A172 (cell line): ENCODE measurements at places on chromosomes 12 and 14.
A peak's percentile ranks its signal among the peaks of the same experiment; 100 is the strongest.

- DNase-seq = peak; percentile 84
Measured at GRCh38 chr12:25997201-25997963, 38.9 kb downstream of the RASSF8 start.

DNA sequence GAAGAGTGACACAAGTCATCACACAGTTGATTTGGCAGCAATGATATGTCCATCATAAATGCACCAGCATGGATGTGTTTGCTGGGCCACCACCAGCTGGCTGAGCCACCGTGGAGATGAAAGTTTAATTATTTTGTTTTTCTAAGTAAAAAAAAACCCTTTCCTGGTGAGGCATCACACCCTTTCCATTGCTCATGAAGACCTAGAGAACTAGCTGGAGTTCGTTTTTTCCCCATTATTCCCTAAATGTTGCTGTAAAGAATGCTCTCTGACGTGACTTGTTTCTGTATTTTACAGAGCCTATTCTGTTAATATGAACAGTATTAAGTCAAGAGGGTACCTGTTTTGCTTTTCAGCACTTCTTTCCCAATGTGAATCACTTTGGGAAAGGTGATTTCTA, 257.9 kb downstream of the MSRB3 start:
- peak; percentile 9 for DNase-seq

GRCh38 chr12:38586789-38587188, 270.2 kb downstream of the ALG10B start:
- peak; percentile 27 for DNase-seq

DNA sequence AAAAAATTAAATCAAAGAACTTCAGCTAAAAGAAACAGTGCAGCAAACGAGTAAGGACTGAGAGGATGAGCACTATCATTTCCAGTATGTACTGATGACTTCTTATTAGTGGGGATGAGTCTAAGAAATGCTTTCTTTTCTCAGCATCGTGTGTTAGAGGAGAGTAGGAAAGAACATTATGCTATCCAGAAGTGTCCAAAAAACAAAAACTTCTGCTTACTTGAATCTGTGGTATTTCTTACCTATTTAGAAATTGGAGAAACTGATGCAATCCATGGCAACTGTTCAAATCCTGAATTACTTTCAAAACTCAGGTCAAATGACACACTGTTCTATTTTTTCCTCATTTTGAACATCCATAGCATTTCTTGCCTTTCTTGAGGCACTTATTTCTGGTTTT, 23.7 kb downstream of the ABCD2 start:
- no peak for DNase-seq

DNA sequence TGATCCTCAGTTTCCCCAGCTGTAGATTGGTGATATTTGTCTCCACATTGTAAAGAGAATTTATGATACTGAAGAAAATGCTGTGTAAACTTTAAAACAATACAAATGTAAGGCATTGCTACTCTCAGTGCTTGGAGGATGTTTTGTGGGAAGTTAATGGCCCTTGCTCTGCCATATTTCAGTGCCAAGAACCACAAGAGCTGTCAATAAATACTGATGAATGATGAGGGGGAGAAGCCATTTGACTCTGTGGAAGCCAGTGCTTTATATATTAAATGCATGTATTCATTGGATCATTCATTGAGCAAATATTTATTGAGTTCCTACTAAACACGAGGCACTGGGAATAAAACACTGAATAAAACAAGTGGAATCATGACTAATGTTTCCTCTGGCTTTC, 30.8 kb downstream of the CACNA1C start:
- DNase-seq = no peak

GRCh38 chr12:42192686-42193085, 45.4 kb downstream of the YAF2 start:
- DNase-seq = no peak

DNA sequence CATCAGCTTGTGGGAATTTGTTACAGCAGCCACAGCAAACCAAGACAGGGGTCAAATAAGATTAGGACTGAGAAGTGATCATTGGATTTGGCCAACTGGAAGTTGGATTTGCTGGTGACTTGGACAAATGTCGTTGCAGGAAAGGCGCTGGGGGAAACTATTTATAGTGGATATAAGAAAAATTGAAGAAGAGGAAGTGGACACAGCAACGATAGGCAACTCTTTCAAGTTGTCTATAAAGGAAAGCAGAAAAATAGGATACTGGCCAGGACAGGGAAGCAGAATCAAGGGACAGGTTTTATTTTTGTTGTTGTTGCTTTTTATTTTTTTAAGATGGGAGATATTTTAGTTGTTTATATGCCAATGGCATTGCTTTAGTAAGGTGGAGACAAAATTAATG, 56.2 kb upstream of the RTRAF start:
- no peak for DNase-seq

DNA sequence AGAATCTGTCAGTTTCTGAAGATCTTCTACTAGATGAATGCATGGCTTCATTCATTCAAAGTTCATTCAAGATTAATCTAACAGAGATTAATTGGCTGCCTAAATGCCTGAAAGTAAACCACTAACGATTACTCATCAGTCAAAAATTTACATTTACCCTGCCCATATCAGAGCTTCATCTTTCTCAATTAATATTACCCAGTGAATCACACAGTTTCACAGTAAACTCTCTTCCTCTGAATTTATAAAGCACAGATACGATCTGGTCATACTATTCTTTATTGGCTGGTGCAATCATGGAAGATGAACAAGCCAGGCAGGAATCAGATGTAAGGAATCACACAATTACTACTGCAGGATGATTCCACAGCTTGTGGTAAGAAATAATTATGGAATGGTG, 377.7 kb downstream of the SLC16A7 start:
- peak; percentile 86 for DNase-seq

DNA sequence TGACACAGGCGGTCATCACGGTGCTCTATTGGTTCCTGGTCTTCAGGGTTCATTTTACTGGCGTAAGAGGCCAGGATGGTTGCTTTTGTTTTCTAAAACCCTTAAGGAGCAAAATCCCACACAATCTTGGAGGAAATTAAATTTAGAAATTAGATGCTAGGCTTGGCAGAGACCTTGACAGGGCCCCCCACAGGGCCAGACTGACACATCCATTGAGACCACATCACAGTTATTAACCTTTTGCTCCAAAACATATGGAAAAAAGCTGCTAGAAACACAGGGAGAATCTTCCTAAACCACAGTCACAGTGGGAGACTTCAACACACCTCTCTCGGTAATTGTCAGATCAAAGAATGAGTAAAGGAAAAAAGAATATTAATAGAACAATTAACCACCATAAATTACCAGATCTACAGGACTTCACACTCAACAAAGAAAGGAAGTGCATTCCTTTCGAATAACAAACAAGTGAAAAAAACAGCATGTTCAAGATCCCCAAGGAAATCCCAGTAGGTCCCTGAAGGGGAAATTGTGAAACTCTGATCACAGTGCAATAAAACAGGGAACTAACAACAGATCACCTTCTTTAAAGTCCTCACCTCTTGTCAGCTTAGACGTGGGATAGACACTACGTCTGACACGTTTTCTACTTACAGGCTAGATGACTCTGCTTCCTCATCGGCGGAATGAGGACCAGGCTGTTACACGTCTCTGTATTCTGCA, 40.2 kb upstream of the TMEM179 start:
- DNase-seq = no peak

- DNase-seq = peak; percentile 84
Measured at GRCh38 chr14:77186911-77187648, 5.5 kb downstream of the TMEM63C start.

DNA sequence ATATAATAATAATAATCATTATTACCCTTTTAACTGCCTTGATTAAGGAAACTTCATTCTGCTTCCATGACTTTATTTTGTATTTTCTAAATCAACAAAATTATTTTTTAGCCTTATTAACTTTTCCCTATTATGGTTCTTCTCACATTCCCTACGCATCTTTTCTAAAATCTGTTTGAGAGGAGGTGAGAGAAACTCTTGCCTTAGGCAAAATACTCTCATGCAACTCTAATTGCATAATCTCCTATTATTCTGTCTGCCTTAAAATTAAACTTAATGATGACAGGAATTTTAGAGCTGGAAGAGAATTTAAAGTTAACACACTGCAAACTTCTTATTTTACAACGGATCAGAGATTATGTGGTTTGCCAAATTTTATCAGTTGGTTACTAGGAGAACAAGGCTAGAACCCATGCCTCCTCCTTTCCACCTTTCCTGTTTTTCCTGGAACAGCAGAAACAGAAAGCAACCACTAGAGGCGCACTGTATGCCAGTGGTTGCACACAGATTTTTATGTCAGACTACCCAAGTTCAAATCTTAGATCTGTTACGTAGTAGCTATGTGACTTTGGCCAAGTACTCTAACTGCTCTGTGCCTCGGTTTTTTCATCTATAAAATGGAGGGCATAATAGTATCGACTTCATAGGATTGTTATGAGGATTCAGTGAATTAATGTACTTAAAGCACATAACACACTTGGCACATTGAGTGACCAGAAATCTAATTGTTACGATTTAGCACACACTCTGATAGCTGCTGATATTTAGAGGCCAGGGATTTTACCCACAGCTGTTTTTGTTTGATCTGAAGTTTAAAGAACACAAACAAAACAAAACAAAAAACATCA, 4.3 kb upstream of the BRMS1L start:
- DNase-seq = no peak

DNA sequence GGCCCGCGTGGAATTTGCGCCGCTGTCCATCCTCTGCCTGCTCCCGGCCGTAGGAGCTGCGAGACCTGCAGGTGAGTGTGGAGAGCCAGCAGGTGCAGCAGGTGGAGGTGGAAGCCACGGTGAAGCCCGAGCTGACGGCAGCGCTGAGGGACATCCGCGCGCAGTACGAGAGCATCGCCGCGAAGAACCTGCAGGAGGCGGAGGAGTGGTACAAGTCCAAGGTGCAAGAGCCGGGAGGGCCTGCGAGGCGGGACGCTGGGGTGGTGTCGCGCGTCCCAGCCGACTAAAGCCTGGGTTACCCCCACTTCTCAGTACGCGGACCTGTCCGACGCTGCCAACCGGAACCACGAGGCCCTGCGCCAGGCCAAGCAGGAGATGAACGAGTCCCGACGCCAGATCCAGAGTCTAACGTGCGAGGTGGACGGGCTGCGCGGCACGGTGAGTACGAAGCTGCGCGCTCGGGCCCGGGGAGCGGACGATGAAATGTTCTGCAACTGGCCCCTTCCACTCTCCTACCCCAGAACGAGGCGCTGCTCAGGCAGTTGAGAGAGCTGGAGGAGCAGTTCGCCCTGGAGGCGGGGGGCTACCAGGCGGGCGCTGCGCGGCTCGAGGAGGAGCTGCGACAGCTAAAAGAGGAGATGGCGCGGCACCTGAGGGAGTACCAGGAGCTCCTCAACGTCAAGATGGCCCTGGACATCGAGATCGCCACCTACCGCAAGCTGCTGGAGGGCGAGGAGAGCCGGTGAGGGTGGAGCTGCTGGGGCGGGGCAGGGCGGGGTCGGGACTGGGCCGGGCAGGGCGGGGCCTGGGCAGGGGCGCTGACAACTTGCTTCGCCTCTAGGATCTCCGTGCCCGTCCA, 2.1 kb downstream of the PRPH start:
- no peak for DNase-seq

GRCh38 chr14:68666899-68667298, 126.0 kb downstream of the ZFP36L1 start:
- DNase-seq = no peak

GRCh38 chr12:60666895-60667294, 1071.1 kb downstream of the SLC16A7 start:
- DNase-seq = no peak

GRCh38 chr12:123034865-123035264, 54.4 kb downstream of the ARL6IP4 start:
- DNase-seq = peak; percentile 27

DNA sequence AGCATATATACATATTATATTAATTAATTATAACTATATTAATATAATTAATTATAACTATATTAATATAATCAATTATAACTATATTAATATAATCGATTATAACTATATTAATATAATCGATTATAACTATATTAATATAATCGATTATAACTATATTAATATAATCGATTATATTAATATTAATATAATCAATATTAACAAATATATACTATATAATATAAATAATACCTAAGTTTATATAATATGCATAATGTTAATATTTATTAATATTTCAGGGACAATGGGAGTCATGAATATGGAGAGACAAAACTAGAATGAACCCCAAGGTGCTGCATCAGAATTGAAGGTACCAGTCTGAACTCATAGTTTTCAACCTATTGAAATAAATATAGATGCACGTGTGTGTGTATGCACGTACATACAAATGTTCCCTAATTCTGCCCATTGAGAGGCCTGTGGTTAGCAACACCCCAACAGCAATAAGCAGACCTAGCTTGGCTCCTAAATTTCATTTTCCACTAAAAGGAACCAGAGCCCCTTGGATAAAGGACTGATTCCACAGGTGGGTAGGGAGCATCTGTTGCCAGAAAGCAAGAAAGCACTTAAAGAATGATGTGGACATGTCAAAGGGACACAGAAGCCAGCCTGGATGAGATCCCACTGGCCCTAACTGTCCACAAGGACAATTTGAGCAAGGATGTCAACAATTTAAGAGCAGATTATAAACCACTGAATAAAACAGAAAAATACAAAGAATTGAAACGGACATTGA, 21.3 kb downstream of the SSH1 start:
- no peak for DNase-seq

DNA sequence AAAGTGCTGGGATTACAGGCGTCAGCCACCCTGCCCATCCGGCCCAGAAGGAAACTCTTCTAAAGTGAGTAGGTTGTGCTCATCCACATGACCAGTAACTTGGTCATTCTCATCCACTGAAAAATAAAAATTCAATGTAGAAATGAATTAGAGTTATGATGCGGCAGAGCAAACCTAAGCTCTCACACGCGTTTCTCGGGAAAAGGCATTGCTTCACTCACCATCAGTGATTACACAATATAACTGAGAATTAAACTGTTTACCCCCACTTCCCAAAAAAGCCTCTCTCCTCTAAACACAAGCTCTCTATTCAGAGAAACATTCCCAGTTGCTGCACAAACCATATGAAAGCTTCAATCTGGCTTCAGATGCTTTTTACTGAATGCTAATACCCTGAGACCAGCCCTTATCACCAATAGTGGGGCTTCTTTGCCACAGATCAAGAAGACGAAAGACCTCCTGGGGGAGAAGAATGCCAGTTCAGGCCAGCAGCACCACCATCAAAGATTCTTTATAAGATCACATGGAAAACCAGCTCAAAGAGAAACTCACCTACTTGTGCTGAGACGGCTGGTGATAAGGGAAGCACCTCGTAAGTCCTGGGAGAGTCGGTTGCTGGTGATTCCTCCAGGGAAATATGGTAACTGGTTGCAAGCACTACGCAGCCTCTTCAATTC, 121.5 kb upstream of the SFSWAP start:
- no peak for DNase-seq

- no peak for DNase-seq
Measured at GRCh38 chr12:114321524-114321923, 84.4 kb downstream of the TBX5 start.

DNA sequence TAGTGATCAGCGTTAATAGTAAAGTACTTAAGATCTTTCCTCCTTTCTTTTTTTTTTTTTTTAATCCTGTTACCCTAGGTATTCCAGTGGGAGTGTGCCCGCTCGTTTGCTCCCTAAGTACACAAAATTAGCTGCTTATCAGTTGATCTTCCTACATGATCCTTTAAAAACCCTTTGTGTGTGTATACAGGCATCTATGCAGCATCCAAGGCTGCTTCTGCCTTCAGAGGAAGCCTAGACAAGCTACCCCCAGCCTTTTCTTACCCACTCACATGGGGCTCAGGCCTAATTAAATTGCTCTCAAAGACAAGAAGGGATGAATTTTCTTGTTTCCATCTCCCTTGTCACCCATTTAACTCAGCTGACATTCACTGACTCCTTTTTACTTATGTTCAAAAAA, 343.4 kb upstream of the LMO3 start:
- DNase-seq = no peak
